ENCODE measurements at places on chromosomes 11 and 22.

DNA sequence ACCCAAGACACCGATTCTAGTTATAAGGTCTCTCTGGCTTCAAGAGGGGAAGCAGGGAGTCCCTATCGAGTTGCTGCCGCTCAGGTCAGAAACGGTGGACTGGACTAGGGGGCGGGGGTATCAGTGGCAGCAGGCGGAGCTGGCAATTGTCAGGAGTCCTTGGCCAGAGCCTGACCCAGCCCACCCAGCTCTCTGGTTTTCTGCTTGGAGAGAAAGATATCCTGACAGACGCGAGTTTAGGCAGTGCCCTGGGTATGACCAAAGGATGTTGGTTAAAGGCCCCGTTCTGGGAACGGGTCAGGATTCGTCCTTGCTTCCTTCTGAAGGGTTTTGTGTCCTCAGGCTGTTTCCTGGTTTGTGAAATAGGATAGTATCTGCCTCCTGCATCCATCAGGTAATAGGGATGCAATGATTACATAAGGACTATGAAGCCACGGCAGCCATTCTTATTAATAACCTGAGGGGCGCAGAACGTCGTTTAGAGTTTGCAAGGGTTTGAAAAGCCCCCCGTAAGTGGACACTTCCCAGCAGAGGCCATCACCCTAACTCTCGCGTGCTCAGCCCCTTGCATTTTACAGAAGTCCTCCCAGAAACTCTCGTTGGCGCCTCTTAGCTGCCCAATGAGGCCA is 700 bp upstream of the DEPDC5 start:
- no peak for DNase-seq

DNA sequence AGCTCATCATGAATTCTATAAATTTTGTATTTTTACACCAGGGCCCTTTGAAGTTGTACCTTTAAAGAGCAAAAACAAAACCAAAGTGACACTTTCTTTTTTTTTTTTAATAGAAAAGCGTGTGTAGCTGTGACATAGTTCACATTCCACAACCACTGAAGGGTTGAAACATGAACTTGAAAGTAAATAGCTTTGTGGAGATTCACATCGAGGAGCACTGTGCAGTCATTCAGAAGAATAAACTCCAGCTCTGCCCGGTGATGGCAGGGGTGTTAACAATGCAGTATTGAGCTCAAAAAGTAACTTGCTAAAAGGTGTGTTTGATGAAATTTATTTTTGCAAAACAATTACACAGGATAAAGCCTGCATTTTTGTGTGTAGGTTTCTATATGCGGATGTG is 1166.2 kb downstream of the TBC1D22A start:
- no peak for DNase-seq

GRCh38 chr11:90237004-90237403 is 14.2 kb upstream of the CHORDC1 start:
- DNase-seq: no peak

DNA sequence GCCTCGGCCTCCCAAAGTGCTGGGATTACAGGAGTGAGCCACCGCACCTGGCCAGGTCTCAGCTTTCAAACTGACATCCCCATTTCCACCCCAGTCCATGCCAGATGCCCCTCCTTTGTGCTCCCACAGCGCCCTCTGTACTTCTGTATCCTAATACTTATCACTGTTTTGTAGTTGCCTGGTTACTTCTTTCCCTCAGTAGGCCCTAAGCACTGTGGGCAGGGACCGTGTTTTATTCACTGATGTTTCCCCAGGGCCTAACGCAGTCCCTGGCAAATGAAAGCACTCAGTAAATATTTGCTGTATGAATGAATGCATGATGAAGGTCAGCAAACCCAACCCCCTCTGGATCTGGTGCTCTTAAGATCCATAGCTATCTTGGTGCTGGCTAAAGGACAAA is 2.2 kb upstream of the TRIM3 start:
- no peak for DNase-seq

GRCh38 chr11:58575377-58576020 is at the start of gene LPXN:
Gene LPXN (minus strand): TSS chr11:58575856. CDS start chr11:58575772, 84 bp downstream.
- DNase-seq: peak; percentile 15

- DNase-seq: no peak
Observed at GRCh38 chr11:33545931-33546330, 154.7 kb downstream of the C11orf91 start.

DNA sequence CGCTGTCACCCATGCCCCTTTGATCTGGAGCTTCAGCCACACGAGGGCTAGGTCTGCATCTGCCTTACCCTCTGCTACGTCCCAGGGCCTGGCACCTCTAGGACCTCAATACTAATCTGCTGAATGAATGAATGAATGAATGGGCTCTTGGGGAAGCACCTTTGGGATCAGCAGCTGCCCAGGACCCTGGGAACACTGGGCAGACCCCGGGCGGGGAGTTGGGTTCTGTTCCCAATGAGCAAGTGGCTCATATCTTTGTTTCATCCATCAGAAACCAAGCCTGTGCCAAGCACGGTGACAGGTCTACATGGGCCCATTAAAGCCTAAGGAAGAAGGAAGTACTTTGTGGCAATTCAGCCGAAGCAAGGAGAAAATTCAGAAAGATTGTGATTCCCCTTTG is 41.5 kb upstream of the SHISAL1 start:
- no peak for DNase-seq

- DNase-seq: no peak
Observed at GRCh38 chr11:30260813-30261212, 30.0 kb downstream of the FSHB start.

GRCh38 chr11:120198403-120198786 is 12.4 kb upstream of the OAF start:
- DNase-seq: no peak

- no peak for DNase-seq
Observed at GRCh38 chr11:108934289-108934688, 269.4 kb downstream of the DDX10 start.

- no peak for DNase-seq
Observed at GRCh38 chr11:33735271-33736147, 714 bp downstream of the CD59 start.

DNA sequence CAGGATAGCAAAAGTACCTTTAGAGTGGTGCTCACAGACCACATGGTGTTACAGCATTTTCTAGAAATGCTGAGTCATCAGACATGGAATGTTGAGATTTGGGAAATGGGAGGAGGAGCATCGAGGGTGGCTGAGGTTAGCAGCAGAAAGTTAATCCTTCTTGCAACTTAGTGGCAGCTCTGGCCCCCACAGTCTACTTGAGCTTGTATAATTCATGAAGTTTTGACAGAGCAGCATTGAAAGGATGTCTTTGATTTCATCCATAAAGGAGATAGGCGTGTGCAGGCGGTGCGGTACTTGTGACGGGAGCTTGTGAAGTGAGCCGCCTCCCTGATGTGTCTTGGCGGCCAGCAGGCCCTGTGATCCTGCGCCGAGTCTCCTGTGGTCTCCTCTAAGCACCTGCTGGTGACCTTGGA is 330.5 kb downstream of the TBC1D22A start:
- DNase-seq: no peak

DNA sequence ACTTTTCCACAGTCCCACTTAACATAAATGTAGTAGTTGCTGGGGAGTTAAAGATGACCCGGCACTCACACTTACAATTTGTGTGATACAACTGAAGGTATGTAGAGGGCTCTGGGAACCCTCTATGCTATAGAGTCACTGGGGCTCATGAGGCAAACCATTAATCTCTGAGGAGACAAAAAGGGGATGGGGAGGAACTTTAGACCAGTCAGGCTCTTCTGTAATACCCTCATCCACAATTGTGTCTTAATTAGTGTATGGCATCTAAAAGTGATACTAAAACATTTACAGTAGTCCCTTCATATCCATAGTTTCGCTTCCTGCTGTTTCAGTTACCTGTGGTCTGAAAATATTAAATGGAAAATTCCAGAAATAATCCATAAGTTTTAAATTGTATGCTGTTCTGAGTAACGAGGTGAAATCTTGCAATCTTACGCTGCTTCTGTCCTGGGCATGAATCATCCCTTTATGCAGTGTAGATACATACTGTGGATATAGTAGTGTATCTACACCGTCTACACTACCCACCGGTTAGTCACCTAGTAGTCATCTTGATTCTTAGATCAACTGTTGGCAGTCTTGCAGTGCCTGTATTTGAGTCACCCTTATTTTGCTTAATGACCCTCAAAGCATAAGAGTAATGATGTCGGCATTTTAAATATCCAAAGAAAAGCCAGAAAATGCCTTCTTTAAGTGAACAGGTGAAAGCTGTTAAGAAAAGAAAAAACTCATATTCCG is 12.2 kb downstream of the CBL start:
- no peak for DNase-seq

- no peak for DNase-seq
Observed at GRCh38 chr11:116610190-116610589, 162.6 kb downstream of the BUD13 start.

- DNase-seq: no peak
Observed at GRCh38 chr11:134958870-134959269, 546.8 kb upstream of the B3GAT1 start.

DNA sequence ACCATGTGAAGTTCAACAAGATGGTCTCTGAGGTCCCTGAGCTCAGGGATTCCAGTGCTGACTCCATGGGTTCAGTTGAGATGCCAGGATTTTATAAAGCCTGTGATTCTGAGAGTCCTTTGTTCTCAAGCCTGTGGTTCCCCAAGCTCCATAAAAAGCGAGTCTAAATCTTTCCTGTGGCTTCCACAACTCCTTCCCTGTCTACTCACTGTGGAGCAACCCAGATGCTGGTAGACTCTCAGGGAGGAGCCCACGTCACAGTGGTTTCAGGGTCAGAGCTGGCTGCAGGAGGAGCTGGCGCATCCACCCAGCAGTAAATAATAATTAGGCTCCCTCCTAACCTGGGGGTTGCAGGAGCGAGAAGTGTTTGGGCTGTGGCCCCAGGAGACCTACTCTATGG is 2.0 kb upstream of the RELT start:
- DNase-seq: no peak

DNA sequence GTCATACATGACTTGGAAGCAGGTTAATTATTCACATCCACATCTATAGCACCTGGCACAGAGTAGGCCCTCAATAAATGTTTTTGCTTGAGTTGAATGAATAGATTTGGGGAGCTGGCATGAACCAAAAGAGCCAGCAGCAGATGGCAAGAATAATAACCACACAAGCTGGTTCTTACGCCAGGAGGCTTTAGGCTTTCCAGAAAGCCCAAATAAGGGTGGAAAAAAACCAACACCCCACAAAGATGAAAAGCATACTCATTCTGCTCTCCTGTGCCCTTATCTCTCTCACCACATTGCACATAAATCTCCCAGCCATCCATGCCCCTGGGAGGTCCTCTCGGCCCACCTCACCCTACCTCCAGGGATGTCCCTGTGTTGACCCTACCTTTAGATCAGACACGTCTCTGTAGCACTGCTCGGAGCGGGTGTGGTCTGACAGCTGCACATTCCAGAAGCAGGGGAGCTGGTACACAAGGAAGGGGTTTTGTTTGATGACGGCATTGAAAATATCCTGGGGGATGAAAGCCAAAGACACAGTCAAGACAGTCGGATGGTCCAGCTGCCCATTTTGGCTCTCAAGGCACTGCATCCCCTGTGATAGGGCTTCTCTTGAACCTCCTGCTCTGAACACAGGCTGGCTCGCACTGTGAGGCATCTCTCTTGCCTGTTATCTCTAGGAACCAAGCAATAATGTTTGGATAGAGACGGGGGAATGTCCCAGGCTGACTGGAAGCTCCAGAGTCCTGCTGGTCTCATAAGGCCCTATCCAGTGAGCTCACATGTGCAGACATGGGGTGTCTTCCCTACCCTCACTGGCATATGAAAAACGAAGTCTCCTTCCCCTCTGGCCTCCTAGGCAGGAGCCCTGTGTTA is 323.6 kb upstream of the SYN3 start:
- DNase-seq: no peak

DNA sequence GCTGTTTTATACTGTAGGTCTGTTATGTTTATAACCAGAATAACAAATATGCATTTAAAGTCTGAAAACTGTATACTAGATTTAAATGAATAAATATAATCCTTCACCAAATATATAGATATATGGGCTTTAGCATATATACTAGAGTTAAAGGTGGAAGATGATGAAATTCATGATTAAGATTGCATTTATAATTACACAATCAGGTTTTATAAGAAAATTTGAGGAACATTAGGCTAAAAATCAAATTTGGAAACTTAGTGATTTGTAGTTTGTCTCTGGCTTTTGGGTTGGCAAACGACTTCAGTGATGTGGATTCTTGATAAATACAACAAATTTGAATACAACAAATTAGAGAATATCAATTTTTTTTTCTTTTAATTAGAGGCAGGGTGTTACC is 10.0 kb downstream of the BCL2L13 start:
- DNase-seq: no peak

- DNase-seq: no peak
Observed at GRCh38 chr22:27654546-27655445, 146.8 kb downstream of the MN1 start.

- no peak for DNase-seq
Observed at GRCh38 chr22:37640591-37641560, 1.4 kb downstream of the SH3BP1 start.

GRCh38 chr22:34502821-34503220 is 563.1 kb upstream of the ISX start:
- DNase-seq: no peak

DNA sequence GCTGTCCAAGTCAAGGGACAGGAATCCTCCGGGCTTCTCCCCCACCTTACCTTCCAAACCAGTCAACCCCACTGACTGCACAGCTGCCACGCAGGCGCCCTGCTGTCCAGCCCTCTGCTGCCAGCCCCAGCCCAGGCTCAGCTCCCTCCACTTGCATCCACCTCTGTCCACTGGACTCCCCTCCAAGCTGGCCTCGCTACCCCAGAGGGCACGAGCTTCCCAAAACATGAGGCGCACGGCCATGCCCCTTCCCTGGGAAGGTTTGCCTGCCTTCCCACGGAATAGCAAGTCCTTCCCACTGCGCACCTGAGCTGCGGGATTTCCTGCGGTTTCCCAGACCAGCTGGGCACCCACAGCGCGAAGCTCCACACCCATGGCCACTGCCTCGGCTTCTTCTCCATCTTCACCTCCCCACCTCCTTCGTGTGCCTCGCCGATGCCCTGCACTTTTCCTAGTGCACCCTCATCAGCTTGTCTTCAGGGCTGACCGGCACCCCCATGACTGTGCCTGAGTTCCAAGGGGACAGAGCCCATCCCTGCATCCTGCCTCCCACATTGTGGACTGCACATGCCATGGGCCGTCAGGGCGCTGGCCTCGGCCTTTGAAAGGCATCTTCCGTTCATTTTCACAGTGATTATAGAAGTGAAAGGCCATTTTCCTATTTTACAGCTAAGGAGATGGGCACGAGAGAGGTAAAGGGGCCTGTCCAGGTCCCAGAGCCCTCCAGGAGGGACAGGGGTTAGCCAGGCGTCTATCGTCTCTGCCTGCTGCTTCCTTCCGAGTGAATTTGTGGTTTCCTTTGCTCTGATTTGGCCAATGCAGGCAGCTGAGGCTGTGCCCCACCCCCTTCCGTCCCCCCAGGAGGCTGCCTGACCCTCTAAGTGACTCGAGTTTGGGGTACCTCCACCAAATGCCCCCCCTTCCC is 16.4 kb downstream of the IFITM10 start:
- DNase-seq: no peak

DNA sequence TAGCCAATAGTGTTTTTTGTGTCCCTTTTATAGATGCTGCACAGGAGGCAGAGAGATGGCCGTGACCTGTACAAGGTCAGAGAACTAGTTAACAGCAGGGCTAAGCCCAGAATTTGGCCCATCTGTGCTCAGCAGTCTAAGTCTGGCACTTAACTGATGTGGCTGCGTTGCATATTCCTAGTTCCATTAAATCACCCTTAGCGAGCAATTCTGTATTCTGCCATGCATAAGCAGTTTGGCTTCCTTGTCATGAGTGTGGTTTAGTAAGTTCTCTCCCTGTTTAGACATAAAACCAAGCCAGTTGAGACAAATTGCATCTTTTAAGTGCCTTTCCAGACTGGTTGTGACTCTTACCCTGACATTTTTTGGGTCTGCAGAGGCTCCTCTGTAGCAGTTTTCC is 230.6 kb upstream of the TENM4 start:
- no peak for DNase-seq

- no peak for DNase-seq
Observed at GRCh38 chr11:66479394-66480116, 679 bp upstream of the DPP3 start.
